ENCODE measurements at places on chromosomes 2 and 18.

DNA sequence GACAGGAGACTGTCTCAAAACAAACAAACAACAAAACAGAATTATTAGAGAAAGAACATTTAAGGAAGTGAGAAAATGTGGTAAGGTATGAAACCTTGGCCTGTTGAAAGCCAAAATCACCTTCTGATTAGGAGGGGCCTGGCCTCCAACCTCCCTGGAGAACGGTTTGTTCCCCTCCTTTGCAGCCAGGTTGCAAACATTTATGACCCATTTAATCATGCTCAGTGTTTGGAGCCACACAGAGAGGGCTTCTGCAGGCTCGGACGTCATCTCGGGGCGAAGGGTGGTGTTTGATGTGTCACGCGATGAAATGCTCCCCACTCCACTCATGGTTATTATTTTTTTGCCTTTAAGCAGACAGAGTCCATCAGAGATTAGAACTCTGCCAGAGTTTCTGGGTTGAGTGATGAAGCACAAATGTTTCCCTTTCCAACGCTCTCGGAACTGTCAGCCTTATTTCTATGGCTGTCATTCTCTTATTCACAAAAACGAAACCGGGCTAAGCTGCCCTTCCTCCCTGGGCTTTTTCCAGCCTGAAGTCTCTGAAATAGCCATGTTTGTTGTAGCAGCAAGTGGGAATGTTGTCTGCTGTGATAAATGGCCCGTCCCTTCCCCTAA, 33.6 kb upstream of the ROCK2 start:
- DNase-seq, result no peak

DNA sequence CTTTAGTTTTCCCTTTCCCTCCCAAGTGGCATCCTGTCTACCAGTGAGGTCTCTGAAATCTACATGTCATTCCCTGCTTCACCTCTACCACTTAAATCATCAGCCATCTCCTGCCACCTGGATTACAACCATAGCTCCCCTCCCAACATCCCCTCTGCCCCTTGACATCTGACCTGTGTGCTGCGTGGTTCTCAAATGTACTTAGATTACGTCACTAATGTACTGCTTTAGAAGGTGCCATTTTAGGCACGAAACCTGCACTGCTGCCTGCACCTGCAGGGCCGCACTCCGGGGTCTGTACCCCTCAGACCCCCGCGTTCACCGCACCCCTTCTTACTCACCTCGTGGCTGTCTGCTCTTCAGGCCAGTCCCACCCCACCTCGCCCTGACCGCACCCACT, 395.1 kb upstream of the MYT1L start:
- no peak for DNase-seq

GRCh38 chr2:127597046-127597983, 48.6 kb upstream of the GPR17 start:
- DNase-seq, result no peak

GRCh38 chr2:23432531-23432930, 47.6 kb downstream of the KLHL29 start:
- no peak for DNase-seq

GRCh38 chr18:63287691-63288220, 31.8 kb downstream of the BCL2 start:
- no peak for DNase-seq

GRCh38 chr2:142983174-142983573, 105.7 kb downstream of the KYNU start:
- no peak for DNase-seq

All from T-helper 1 cell (primary cell).